ENCODE measurements at places on chromosomes 2 and 18.

DNA sequence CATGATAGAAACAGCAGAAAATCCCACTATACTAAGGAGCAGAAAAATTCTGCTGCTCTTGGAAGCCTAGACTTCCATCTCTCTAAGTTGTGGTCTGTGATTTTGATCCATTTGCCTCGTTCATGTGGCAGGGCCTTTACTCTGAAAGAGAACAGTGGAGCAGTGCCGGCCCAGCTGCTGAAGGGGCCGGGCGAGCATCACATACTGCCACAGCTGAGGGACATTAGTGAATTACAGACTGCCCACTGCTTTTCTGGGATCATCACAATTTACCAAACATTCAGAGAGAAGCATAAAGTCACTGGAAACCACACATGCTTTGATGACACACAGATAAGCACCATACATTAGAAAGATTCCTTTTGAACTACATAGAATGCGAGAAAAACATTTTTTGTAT lies 217.0 kb upstream of the BOD1L2 start:
- DNase-seq, result no peak

DNA sequence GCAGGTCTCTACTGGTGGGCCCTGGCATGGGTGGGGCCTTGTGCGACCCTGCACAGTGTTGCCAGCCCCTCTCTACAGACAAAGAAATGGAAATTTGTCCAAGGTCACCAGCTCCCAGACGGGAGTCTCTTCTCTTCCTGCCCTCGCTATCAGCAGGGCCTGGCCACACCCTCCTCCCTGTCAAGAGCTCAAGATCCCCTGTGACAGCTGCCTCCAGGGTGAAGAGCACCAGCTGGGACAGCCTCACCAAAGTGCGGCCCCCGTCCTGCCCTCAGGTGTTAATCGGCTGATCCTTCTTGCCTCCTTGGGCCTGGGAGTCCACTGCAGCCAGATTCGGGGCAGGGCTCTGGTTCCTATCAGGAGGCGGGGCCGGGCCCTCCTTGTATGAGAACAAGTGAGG lies 259.1 kb downstream of the TWIST2 start:
- no peak for DNase-seq

DNA sequence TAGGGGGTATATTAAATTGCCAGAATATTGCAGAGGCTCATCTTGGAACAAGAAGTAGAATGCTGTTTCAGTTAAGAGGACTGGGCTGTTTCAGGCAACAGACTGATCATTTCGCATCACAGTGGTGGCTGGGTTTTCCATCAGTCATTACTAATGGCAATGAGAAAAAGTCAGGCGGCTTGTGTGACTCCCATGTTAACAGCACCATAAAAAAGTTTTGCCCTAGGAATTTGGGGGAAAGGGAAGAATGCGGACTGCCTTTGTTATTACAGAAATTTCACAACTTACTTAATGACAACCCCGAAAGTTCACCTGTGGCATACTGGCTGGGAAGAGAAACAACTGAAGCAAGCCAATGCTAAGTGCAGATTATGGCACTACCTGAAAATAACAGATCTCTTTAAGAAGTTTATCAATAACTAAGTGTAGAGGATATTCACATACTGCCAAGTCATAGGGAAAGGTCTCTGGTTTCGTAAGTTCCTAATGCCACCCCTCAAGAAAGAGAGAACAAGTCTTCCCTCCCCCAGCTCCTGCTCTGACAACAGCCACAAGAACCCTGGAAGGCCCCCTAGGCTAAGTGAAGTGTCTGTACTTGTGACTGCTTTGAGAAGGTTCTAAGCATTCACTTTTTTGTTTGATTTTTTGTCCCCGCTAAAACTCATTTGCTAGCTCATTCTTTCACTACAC lies 40.5 kb upstream of the AP1S3 start:
- DNase-seq, result no peak

GRCh38 chr2:196284144-196284844 lies 112.9 kb upstream of the STK17B start:
- no peak for DNase-seq

DNA sequence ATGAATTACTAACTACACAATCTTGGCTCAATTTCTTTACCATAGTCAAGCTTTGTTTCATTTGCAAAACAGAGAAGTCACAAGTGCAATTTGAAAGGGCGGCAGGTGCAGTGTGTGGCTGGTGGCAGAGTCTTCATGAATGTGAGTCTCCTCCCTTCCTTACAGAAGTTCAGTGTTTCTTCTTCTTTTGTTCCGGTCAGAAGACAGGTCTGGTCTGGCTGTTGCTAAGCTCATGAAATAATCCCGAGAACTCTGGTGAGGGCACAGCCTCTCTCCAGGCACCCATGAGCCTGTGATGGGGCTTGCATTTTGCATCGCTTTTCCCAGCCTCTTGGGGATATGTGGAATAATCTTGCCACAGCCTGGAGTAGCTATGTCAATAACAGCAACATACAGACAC lies 824.8 kb upstream of the SALL3 start:
- no peak for DNase-seq

All from iPS DF 6.9 (cell line).